ENCODE measurements at places on chromosomes 4 and X.

- peak; percentile 86 for DNase-seq
These were observed 25.3 kb downstream of the BTC start for GRCh38 chr4:74768857-74769525.

- no peak for DNase-seq
These were observed 126.9 kb upstream of the BCOR start for GRCh38 chrX:40224658-40225057.

GRCh38 chr4:111991163-111991562, 154.1 kb upstream of the FAM241A start:
- DNase-seq: no peak

GRCh38 chr4:75007891-75008290, 75.0 kb downstream of the PARM1 start:
- no peak for DNase-seq

- DNase-seq: no peak
These were observed 102.1 kb downstream of the UCHL1 start for GRCh38 chr4:41358647-41359421.

GRCh38 chrX:41033299-41033698, 51.9 kb upstream of the USP9X start:
- DNase-seq: no peak

GRCh38 chr4:155545456-155545855, 121.2 kb upstream of the GUCY1A1 start:
- DNase-seq: no peak

- peak; percentile 47 for DNase-seq
These were observed 901 bp downstream of the JADE1 start for GRCh38 chr4:128810331-128810870.

DNA sequence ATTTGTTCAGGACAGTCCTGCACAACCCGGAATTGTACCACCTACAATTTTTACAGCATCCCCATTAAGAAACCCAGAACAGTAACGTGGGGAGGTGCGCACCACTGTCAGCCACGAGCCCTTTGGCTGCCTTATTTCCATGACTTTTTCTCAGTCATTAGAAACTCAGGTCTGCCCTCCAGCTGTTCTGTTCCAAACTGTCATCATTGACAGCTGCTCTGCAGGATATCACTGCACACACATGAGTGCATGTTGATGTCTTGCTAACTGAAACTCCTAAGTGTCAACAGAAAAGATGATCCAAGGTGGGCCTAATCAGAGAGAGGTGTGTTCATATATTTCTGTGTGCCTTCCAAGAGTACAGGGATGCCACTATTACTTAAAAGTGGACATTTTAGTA, 123.4 kb downstream of the PARM1 start:
- no peak for DNase-seq

- DNase-seq: no peak
These were observed 201.6 kb downstream of the QDPR start for GRCh38 chr4:17310269-17310652.

- DNase-seq: no peak
These were observed 631.9 kb upstream of the INTU start for GRCh38 chr4:127000846-127001245.

- DNase-seq: no peak
These were observed 100.8 kb upstream of the MSX1 start for GRCh38 chr4:4758681-4759080.

DNA sequence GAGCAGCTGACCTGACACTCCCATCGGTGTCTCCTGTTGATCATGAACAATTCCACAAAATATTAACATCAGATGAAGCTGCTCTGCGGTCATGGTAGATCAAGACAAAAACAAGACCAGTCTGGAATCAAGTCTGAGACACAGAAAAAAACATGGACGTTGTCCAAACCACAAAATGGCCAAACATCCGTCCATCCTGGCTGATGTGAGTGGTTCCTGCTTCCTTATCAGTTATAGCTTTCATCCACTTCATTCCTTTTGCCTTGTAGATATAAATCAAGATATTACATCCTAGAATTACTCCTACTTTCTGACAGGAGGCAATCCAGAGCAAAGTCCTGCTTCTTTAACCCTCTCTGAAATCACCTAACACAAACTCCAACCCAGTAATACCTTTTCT, 28.8 kb upstream of the PCSK1N start:
- DNase-seq: peak; percentile 14

DNA sequence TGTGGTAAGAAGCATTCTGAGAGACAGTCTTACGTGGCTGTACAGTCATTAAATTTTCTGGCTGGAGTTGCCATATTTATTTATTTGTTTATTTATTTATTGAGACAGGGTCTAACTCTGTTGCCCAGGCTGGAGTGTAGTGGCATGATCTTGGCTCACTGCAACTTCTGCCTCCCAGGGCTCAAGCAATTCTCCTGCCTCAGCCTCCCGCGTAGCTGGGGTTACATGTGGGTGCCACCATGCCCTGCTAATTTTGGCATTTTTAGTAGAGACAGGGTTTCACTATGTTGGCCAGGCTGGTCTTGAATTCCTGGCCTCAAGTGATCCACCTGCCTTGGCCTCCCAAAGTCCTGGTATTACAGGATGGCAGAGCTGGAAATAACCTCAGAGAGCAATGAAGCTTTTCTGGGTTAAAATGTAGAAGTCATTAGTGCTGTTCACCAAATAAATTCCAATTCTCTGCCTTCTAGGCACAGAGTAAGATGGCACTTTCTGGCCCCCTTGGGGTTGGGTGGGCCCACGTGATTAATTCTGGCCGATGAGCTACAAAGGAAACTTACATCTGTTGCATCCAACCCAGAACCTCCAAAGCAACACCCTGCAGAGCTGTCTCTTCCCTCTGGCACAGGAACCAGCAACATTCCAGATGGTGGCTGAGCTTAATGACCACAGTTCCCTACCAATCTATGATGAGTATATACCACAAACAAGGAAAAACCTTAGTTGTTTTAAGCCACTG, 4.5 kb downstream of the MRFAP1 start:
- DNase-seq: no peak

DNA sequence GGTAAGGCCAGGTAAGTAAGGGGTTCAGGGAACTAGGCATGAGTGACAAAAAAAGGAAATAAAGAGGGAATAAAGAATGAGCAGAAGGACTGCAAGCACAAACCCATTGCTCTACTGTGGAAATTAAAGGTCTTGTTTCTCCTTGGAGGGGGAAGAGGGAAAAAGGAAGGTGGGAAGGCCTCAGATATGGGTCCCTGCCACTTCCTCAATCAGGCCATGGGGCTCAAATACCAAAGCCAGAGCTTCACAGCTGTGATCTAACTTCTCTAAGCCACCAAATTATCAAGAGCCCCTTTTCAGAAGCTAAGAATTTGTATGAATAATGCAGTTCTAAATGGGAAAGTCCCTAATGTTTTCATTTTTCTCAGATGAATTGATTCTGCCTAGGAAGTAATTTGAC, 4.7 kb downstream of the USP51 start:
- no peak for DNase-seq
